Caudate nucleus (tissue), 63 donors: ENCODE measurements at places on chromosomes 16 and 17.

DNA sequence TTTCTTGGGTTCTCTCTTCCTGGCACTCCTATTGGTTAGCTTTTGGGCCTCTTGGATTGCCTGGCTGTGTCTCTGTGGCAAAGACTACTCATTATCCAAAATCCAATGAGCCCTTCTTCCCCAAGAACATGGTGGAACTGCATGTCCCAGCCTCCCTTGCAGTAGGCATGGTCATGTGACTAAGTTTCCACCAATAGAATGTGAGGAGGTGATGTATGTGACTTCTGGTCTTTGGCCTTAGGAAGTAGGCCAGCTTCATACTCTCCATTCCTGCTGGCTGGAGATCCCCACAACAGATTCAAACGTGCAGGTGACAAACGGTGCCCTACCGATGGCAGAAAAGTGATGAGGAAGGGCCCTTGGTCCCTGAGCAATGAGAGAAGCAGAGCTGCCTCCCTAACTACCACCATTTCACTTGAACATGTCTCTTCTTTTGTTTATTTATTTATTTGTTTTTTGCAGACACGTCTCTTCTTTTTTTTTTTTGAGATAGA is 17.3 kb upstream of the SPN start:
- DNase-seq = no peak

DNA sequence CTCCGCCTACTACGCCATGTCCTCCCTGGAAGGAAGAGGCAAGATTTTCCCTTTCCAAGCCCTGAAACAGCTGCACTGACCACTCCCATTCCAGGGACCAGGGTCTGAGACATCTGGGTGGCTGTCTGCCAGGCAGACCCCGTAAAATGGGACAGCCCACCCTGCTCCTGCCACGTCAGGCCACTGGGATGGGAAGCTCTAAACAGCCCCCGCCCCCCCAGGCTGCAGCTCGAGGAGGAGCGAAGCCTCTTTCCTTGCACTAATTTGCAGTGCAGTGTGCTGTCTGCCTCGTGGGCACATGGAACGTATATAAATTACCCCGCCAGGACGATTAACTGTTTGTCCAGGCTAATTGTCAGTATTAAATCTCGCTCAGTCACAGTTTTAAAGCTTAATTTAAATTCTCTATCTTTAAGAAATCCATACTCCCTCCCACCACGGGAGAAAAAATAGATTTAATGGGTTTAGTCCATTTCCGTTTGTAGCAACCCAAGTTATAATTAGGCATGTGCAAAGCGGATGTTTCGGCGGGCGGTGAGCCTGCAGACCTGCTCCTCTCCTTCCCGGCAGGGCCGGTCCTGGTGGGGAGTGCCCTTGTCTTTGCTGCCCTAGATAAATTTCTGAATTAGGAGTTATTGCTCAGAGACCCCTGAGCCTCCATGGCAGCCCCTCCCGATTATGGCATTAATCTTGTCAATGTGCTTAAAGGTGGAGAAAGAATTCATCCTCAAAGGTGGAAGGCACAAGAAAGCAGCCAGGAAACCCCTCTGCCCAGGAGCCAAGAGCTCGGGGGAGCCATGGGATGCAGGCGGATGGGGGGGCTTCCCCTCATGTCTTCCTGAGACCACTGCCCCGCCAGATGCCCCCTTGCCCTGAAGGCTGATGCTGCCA is 268.0 kb upstream of the TNRC6C start:
- no peak for DNase-seq

DNA sequence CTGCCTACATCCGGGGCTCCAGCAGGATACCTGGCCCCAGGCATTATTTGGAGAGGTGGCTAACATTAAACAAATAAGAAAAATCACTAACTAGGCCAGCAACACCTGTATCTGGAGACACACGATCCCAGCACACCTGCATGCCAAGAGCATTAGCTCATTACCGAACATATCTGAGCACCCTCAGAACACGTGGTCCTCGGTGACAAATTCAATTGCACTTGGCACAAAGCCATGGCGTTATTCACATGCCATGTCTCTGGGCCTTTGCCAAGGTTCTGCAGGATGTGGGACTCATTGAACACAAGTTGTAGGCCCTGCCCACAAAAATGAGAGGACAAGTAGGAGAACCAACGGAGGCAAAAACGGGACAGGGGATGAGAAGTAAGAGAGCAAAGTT is 552.3 kb downstream of the TOX3 start:
- DNase-seq = no peak

GRCh38 chr16:84050316-84050715 is 7.7 kb upstream of the SLC38A8 start:
- no peak for DNase-seq

DNA sequence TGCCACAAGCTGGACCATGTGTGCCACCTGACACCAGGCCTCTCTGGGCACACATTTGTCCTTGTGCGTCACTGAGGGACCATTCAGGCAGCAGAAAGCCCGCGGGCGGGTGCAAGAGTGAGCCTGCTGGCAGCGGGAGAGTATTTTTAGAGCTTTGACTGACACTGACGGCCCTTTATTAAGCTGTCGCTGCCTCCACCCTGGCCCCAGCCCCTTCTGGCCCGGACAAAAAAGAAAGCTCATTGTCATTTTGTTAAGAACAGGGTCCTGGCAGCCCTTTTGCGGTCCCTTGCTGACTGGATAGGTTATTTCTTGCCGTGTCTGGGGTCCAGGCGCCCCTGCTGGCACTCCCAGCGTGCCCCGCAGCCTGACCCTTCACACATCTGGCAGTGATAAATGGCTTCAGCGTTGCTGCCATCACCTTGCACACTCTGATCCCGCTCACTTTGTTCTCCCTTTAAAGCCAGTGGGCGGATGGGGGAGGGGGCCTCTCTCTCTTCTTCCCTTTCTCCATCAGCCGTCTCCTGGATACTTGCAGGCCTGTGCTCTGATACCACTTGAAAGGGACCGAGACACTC is 78.4 kb upstream of the NKD1 start:
- DNase-seq = peak; percentile 30

GRCh38 chr16:84339311-84339710 is 29.0 kb upstream of the ATP2C2 start:
- DNase-seq = no peak
